ENCODE measurements at places on chromosomes 7 and 10.
A peak's percentile ranks its signal among the peaks of the same experiment; 100 is the strongest.

DNA sequence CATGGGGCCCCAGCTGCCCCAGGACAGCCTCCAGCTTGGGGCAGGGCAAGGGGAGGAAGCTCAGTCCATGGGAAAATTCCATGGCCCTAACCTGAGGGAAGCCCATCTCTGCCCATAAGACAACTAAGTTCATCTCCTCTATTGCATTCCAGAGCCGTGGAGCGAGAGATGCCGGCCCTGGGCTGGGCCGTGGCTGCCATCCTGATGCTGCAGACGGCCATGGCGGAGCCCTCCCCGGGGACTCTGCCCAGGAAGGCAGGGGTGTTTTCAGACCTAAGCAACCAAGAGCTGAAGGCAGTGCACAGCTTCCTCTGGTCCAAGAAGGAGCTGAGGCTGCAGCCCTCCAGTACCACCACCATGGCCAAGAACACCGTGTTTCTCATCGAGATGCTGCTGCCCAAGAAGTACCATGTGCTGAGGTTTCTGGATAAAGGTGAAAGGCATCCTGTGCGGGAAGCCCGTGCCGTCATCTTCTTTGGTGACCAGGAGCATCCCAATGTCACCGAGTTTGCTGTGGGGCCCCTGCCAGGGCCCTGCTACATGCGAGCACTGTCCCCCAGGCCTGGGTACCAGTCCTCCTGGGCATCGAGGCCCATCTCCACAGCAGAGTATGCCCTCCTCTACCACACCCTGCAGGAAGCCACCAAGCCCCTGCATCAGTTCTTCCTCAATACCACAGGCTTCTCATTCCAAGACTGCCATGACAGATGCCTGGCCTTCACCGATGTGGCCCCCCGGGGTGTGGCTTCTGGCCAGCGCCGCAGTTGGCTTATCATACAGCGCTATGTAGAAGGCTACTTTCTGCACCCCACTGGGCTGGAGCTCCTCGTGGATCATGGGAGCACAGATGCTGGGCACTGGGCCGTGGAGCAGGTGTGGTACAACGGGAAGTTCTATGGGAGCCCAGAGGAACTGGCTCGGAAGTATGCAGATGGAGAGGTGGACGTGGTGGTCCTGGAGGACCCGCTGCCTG lies 4.3 kb downstream of the AOC1 start:
- DNase-seq, result no peak

- DNase-seq, result peak; percentile 14
These were observed 343.9 kb downstream of the ABCA13 start for GRCh38 chr7:48515171-48515570.

GRCh38 chr7:29463504-29464158 lies 100.0 kb upstream of the PRR15 start:
- DNase-seq, result no peak

DNA sequence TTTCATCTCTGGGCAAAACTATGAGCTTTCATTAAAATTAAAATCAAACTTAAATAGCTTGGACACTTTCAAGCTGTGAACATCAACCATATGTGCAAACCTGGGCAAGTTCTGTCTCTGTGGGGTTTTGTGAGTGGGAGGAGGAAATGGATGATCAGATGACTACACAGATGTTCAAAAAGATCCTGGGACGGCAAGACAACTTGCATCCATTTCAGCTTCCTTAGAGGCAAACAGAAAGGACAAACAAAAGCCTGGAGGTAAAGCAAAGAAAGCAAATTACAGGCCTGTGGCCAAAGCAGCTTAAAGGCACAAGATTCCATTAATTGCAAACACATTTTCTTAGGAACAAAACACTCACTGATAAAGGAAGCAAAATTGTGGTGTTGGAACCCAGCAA lies 222.2 kb downstream of the NEBL start:
- DNase-seq, result peak; percentile 13

DNA sequence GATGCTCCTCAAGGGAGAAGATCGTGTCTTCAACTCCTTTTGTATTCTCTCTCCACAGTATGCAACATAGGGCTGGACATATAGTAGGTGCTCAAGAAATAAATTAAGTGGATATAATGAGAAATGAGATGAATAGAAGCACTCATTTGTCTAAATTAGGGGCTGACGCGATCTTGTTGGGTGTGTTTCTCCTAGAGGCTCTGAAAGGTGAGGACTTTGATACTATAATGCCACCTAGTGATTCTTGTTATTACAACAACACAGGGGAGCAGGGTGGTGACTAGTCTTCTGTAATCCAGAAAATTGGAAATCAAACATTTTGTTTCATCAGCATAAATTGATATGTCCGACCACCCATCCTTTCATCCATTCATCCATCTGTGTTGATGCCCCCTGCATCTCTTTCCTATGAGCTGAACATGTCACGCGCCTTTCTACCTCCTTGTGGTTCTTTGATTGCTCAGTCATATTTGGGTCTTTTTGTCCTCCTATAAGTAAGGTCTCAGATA lies 3.5 kb upstream of the CFAP58 start:
- DNase-seq, result peak; percentile 89

DNA sequence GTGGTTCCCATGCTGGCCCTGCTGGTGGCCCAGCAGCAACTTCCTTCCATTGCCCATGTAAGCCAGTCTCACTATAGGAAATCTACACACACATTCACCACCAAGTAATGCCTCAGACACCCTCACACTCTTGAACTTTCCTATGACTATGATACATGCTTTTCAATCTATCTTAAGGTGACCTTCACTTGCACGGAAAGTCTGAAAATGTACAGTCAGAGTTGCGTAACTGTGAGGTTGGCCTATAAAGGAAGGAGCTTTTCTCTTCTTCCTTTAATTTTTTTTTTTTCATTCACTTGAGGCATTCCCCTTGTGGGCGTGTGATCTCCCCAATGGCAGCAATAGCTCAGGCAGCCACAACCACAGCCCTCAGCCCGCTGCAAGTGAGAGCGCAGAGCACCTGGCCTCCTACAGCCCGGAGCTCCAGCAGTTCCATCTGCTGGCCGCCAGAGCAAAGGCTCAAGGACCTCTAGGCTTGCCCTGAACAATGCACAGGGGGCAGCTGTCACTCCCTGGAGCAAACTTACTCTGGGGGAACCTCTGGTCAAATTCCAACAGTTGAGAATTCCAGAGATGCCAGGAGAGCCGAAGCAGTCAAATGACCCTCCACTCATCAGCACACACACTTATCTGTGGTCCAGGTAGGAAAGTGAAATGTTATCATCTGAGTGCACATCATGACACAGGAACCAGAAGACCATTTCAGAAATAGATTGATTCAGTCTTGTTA lies 123.1 kb upstream of the ADO start:
- no peak for DNase-seq

- DNase-seq, result no peak
These were observed 52.5 kb upstream of the GRB10 start for GRCh38 chr7:50835156-50835555.

Measured in pons (tissue), 1 donor.